ENCODE measurements at places on chromosomes 6 and 20. TPM values are rescaled to one million over a fixed set of nuclear protein-coding genes. Genes with fewer than 3 reads are reported as not detected.

DNA sequence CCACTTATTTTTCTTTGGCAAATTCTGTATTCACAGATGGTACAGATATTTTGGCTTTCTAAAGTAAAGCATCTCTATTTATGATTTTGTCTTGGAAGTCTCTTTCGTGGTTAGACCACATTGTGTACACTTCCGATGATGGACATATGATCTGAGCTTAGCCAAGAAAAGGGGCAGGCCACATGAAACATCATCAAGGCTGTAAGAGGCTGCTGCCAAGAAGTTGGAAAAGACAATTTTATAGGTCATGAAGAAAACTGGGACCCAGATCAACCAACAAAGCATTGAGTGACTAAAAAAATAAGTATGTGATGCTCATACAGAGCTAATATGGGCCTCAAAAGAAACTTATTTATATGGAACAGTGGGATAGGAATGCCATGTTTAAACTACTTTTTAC is 266.4 kb downstream of the HAO1 start:
- no peak for DNase-seq

Gene MLN
- total RNA-seq = not detected

Gene SIRPG
- 47.5 TPM for total RNA-seq

GRCh38 chr20:63230800-63231268 is 4.9 kb upstream of the BIRC7 start:
- no peak for DNase-seq

GRCh38 chr20:33431797-33432381 is 11.7 kb downstream of the SNTA1 start:
- DNase-seq = no peak

Gene FUCA2
- total RNA-seq = 3.1 TPM

All from naive thymus-derived CD8-positive, alpha-beta T cell (primary cell).